ENCODE measurements at places on chromosomes 3 and 15.

DNA sequence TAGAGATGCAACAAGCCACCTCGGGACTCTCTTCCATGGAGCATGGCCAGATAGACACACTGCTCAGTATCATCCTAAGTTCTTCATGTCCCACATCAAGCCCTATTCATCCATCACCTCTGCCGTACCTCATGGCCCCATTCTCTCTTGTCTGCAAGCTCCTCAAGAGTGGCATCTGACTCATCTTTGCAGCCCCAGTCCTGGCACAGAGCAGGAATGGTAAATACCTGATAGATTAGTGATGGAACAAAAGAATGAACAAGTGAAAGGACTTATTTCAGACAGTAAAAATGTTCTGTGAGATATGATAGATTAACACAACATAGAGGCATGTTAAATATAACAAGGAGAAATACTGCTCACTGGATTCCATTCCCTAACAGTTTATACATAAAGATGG, 176.4 kb downstream of the ISL2 start:
- DNase-seq: no peak

DNA sequence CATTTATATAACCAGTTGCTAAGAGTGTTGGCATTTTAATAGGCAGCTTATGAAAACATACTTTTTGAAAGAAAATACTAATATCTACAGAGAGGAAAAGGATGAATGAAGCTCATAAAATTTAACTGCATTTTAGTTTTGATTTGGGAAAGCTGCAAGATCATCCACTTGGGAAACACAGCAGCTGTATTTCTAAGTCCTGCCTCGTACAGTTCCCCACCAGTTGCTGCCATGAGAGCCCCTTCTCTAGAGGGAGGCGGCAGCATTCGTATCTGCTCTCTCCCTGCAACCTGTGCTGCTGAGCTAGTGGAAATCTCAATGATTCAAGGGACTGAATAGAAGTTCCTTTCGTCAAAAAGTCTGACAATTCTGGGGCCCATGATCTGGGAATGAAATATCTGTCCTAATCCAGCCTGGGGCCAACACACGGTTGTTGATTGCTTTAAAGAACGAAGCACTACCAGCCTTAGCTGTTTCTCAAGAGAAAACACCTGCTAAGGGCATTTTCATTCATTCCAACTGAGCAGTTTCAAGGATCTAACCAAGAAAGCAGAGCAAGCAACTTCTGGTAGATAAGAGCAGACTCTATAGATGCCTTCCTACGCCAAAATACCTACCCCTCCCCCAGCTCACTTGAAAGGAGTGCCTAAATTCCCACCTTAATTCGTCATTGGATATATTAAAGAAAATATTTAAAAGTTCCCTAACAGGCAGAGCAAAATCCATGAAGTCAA, 223.7 kb downstream of the MAGI1 start:
- DNase-seq: no peak

- no peak for DNase-seq
These were observed 334.2 kb upstream of the SEMA6D start for GRCh38 chr15:47383102-47383501.

- no peak for DNase-seq
These were observed 253.6 kb upstream of the CFAP20DC start for GRCh38 chr3:59303452-59303851.

DNA sequence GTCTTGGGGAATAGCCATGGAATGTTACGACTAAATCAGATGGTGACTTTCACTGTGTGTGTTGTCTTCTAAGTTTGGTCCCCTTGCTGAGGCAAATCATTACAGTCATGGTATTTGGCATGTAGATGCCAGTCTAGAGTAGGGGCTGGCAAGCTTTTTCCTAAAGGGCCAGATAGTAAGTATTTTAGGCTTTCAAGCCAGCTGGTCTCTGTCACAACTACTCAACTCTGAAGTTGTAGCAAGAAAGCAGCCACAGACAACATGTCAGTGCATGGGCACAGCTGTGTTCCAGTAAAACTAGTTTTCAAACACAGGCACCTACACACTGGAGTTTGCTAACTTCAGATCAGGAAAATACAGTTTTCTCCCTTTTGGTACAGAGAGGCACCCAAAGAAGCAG, 39.3 kb downstream of the CCR3 start:
- no peak for DNase-seq

DNA sequence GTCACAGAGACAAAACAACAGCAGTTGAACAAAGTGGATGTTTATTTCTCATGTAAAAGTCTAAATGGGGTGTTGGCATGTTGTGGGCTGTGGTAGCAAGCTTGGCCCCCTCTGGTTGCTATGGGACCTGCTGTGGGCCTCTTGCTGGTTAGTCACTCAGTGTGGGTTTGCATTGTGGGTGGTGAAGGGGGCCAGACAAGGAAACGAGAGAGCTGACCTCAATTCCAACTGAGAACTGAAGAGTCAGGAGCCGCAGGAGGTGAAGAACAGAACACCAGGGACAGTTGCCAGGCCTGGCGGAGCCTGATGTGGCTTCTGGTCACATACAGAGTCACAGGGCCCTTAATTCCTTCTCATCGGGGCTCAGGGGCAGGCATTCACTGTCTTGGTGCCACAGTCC, 1.9 kb upstream of the ADPGK start:
- DNase-seq: peak; percentile 70

GRCh38 chr3:168205451-168205850, 109.7 kb upstream of the GOLIM4 start:
- no peak for DNase-seq

DNA sequence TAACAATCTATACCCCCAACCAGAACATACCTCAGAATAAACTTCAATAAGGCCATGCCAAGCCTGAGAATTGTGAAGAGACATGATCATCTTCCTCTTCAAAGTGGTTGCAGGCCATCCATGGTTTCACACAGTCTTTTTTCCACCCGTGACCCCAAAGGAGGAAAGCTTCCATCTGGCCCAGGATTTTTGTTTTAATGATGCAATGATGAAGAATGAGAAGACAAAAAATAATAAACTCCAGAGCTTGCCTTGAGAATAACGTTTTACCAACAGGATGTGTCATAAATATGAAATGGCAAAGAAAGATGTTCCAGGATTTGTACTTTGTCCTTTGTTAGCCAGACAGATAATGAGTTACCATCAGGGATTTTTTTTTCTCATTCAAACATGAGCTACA, 201.9 kb downstream of the WNT5A start:
- no peak for DNase-seq

GRCh38 chr15:45654749-45655148, 19.9 kb downstream of the SQOR start:
- no peak for DNase-seq

GRCh38 chr15:42272939-42273899, at the start of the genes GANC and TMEM87A:
Gene GANC (plus strand): TSS chr15:42273201. CDS start chr15:42274482, 1,281 bp downstream.
Gene TMEM87A (minus strand): TSS chr15:42273433. CDS start chr15:42273398, 35 bp downstream.
- peak; percentile 96 for DNase-seq

DNA sequence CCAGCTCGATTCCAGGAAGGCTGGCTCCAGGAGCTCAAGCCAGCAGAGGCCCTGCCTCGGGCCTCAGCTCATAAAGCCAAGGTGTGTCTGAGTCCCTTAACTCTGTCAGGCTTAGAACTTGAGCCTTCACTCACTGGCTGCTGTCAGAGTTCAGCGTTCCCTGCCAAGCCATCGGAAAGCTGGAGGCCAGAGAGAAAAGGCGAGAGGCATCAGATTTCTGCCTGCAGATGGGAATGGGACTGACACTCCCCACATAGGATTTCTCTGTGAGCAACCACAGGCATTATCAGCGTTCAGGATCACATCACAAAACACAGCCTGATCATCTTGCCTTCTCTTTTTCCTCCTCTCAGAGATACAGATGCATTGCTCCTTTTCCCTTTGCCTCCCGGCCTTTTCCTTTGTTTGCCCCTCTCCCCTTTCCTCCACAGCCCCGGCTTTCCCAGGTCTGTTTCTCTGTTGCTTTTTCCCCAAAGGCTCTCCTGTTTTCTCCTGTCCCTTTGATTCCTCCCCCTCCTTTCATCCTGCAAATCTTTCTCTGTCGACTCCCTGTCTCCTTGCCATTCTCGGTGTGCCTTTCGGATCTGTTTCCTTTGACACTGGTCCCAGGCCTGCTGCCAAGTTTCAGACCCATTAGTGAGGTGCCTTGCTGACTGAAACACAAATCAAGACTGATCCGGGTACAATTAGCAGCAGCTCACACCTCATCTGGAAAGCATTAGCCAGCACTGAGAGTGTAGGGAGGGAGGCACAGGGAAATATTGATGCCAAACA, 44.5 kb upstream of the BOC start:
- no peak for DNase-seq

DNA sequence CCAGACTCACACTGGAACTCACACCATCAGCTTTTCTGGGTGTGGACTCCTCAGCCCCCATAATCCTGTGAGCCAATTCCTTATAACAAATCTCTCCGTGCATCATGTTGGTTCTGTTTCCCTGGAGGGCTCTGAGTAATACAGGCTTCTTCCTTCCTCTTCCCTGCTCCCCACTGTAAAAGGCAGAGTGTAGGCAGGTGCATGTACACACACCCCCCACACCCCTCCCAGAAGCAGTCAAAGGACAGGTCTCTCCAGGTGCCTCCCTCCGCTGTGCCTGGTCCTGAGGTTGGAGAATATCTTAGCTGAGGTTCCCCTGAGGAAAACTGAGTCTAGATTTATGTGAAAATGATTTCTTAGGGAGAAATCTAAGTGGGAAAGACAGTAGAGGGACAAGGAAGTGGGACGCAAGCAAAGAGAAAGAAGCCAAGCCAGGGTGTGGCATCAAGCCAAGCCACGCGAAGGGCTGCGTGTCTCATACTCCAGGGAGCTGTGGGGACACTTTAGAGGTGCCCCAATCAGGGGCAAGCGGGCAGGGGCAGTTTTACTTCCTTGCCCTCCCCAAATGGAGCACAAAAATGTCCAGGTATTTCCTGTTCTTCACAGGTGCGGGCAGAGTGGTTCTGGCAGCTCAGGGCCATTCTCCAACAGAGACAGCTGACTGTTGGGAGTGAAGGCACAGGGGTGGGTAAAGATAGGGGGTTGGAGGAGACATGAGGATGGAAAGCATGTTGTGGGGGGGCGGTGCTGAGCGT, 86.6 kb downstream of the HMG20A start:
- no peak for DNase-seq

DNA sequence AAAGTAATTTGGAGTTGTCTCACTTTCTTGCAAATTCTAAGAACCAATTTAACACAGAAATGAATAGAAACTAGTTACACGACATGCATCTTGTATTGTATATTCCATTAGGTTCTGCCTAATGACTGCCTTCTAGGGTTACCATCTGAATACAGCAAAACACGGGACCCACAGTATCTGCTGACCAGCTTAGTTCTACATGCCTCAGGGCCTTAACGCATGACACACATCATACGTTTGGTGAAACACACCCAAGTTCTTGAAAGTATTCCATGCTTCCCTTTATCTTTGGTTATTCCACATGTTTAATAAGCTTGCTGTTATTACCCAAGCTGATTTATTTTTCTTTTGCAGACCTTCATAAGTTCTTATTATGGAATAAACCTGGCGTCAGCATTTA, 27.9 kb downstream of the APH1B start:
- DNase-seq: no peak

Measured in CD4-positive, alpha-beta T cell treated with Interferon gamma for 1 hour (primary cell).